Astrocyte (in vitro differentiated cells and primary cell): ENCODE measurements at places on chromosomes 13 and 19.

DNA sequence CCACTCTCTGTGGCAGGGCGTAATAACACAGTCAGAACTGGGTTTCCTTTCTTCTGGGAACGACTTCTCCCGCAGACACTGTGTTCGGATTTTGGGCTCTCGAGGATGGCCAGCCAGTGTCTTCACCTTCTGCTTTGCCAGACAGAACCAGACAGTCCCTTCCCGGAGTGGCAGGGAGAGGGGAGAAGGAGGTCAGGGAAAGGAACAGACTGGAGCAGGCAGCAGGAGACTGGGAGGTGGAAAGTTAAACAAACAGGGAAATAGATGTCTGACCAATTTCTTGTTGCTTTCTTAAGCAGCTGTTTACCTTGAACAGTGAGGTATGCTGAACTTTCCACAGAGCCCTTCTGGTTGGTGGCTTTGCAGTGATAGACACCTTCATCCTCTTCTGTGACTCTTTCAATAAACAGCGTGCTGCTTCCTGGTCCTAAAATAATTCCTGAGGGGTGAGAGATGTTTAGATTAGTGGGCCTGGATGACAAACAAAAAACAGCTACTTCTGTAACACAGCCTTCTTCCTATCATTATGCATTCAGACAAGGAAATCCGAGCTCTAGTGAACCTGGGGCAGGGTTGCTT, 137.6 kb downstream of the FLT1 start:
- no peaks in the 10 kb centered on the region for H3K4me1 ChIP-seq
- peak overlapping the region; percentile 66 for H3K27ac ChIP-seq
- H3K36me3 ChIP-seq, result no peaks in the 10 kb centered on the region
- DNase-seq, result no peak
- H3K4me3 ChIP-seq, result no peak overlapping the region

DNA sequence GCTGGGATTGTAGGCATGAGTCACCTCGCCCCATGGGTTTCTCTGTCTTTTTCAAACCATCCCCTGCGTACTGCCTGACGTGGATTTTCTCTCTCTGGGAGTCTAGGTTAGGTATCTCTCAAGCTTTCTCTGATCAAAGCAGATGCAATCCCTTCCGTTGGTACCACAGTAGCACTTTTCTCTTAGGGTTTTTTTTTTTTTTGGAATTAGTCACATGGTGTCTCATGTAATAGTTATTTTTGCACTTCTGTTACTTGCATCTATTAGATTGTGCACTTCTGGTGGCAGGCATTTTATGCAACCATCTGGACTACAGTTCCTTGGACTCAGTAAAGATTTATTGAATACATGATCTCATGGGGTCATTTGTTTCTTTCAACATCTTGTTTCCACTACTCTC, 72.1 kb downstream of the GPC6 start:
- DNase-seq, result peak; percentile 78
- H3K4me1 ChIP-seq, result no peaks in the 10 kb centered on the region
- no peaks in the 10 kb centered on the region for H3K36me3 ChIP-seq
- no peaks in the 10 kb centered on the region for H3K27me3 ChIP-seq
- no peak overlapping the region for H3K27ac ChIP-seq
- no peak overlapping the region for H3K4me3 ChIP-seq

DNA sequence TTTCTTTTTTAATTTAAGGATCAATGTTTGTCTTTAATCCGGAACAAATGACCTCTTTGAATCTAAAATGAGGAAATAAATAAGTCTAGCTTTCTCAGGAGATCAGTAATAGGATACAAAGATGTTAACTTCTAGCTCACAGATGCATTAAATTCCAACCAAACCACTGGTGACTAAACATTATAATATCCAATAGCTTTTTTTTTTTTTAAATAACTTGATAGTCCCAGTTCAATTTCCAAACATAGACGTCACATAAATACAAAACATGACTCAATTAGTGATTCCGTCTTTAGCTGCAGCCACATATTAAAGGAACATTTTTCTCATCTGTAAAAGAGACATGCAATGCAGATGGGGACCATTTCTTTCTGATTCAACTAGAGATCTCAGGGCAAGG, 390.5 kb upstream of the PCDH9 start:
- DNase-seq, result peak; percentile 82
- no peaks in the 10 kb centered on the region for H3K36me3 ChIP-seq
- H3K27me3 ChIP-seq, result no peaks in the 10 kb centered on the region
- peaks cover 17% of the 10 kb centered on the region for H3K4me1 ChIP-seq

DNA sequence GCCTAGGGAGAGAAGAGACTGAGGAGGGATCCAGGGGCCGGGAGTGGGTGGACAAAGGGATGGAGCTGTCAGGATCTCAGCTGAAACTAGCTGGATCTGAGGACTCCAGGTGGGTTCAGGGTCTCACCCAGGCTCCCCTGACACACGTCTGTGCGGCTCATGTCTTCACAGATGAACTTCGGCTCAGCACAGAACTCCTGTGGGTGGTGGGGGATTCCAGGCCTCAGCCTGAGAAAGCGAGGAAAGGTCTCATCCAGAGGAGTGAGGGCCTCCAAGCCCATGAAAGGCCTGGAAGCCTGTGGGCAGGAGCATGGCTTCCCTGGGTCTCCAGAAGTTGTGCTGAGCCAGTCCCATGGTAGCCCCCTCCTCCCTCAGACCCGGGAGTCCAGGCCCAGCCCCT, 1.4 kb downstream of the CAPN12 start:
- no peak overlapping the region for H3K27ac ChIP-seq
- DNase-seq, result no peak
- no peaks in the 10 kb centered on the region for H3K36me3 ChIP-seq
- no peaks in the 10 kb centered on the region for H3K27me3 ChIP-seq

DNA sequence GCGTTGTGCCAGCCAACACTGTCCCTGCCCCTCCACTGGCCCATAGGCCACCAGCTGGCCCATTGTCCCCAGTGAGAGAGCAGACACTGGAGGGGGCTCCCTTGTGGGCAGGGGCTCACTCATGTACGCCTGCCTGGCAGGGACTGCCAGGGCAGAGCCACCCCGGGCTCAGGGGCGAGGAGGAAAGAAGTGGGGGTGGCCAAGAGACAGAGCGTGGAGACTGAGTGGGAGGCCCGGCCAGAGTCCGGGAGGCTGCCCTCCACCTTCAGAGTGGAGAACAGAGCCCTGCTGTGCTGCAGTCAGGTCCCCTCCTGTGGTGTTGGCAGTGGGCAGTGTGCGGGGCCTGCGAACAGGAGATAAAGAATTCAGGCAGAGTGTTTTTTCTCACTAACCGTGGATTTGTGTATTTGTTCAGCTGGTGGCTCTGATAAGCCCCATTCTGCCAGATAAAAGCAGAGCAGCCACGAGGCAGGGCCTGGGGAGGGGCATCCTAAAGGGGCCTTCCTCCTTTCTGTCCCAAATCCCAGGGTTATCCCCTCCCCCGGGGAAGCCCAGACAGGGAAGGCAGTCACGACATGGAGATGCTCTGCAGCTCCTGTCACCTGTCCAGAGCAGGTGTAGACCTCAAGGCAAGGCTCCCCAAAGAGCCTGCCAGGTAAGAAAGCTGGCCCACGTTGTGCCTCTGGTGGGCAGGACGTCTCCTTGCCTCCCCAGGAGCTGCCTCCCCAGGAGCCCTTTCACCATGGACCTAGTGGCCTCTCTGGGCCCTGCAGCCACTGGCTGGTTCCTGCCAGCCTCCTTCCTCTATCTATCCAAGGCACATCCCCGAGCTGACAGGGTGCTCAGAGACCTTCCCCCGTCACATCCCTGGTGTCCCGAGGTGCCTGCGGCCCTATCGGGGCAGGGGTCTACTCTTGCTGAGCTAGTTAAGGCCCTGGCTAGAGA, 33.0 kb downstream of the LYL1 start:
- no peaks in the 10 kb centered on the region for H3K27me3 ChIP-seq
- peaks cover 12% of the 10 kb centered on the region for H3K4me1 ChIP-seq
- DNase-seq, result no peak
- H3K4me3 ChIP-seq, result no peak overlapping the region
- peaks cover 2% of the 10 kb centered on the region for H3K36me3 ChIP-seq
- no peak overlapping the region for H3K27ac ChIP-seq

DNA sequence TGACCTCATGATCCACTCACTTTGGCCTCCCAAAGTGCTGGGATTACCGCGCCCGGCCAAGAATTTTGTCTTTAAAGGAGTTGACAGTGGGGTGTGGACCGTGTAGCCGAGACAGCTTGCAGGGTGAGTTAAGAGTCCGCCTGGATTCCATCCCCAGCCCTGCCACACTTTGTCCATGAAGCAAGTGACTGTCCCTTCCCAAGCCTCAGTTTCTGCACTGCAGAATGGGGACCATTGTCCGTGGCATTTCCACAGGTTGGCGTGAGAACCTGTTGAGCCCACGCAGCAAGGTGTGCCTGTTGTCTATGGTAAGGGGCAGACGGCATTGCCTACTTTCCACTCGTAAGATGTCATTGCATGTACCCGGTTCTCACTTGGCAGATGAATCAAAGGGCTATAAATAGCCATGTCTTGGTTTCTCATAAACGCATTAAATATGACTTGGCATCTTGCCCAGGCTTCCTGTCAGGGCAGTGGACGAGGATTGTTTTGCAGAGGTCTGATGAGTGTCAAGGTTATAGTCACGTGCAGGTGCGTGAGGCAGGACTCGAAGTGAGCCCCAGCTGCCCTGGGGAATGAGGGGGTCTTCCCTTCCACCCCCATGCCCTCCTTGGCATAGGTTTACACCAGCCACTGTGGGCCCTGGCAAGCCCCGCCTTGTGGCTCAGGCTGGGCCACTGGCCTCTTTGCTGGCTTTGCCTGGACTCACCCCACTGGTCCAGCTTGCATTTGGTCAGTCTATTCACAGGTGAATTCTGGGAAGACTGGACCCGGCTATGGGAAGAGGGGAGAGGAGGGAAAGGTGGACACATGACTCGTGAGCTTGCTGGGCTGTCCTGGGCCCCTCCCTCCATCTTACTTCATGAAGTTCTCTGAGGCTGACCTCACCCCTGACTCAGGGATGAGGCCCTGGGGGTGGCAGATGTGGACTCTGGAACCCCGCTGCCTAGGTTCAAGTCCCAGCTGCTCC, 14.6 kb downstream of the FAM187B start:
- DNase-seq, result peak; percentile 7
- H3K4me1 ChIP-seq, result peaks cover 4% of the 10 kb centered on the region
- no peaks in the 10 kb centered on the region for H3K36me3 ChIP-seq
- no peak overlapping the region for H3K27ac ChIP-seq
- H3K27me3 ChIP-seq, result no peaks in the 10 kb centered on the region
- H3K4me3 ChIP-seq, result no peak overlapping the region

- DNase-seq, result no peak
- no peaks in the 10 kb centered on the region for H3K27me3 ChIP-seq
- no peak overlapping the region for H3K27ac ChIP-seq
- no peaks in the 10 kb centered on the region for H3K4me1 ChIP-seq
- no peak overlapping the region for H3K4me3 ChIP-seq
Measured at GRCh38 chr13:44165221-44165888, 208.3 kb upstream of the SERP2 start.

GRCh38 chr13:107461751-107462150, 753.6 kb downstream of the LIG4 start:
- no peaks in the 10 kb centered on the region for H3K36me3 ChIP-seq
- peak; percentile 59 for DNase-seq
- no peak overlapping the region for H3K27ac ChIP-seq
- no peak overlapping the region for H3K4me3 ChIP-seq

GRCh38 chr19:54426291-54426931, 11.1 kb downstream of the TTYH1 start:
- H3K4me3 ChIP-seq, result no peak overlapping the region
- no peaks in the 10 kb centered on the region for H3K36me3 ChIP-seq
- no peaks in the 10 kb centered on the region for H3K4me1 ChIP-seq
- H3K27ac ChIP-seq, result no peak overlapping the region

- H3K4me3 ChIP-seq, result no peak overlapping the region
- H3K36me3 ChIP-seq, result no peaks in the 10 kb centered on the region
- DNase-seq, result no peak
Measured at GRCh38 chr13:33904431-33904830, 86.5 kb downstream of the RFC3 start.

GRCh38 chr19:45881909-45882528, 3.9 kb downstream of the IRF2BP1 start:
- peaks cover 23% of the 10 kb centered on the region for H3K4me1 ChIP-seq
- DNase-seq, result no peak
- H3K27ac ChIP-seq, result no peak overlapping the region
- H3K36me3 ChIP-seq, result no peaks in the 10 kb centered on the region

DNA sequence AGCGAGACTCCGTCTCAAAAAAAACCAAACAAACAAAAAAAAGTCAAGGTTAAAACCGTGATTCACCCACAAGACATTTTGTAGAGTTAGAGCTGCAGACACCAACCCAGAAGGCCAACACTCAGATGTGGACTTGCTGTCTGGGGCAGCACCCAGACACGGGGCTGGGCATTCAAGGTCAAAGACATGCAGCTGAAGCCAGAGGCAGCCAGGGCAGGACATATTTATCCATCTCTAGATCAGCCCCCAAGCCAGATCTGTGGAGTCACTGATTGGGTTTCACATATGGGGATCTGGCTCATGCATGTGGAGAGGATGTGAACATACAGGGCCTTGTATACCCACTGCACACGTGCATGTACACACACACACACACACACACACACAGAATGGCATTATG, 3.6 kb downstream of the KLK15 start:
- no peak for DNase-seq
- no peak overlapping the region for H3K4me3 ChIP-seq
- H3K27me3 ChIP-seq, result no peaks in the 10 kb centered on the region
- H3K36me3 ChIP-seq, result no peaks in the 10 kb centered on the region

GRCh38 chr19:33100894-33101644, 20.1 kb downstream of the GPATCH1 start:
- H3K27ac ChIP-seq, result no peak overlapping the region
- DNase-seq, result no peak
- H3K36me3 ChIP-seq, result peaks cover 25% of the 10 kb centered on the region

- H3K27ac ChIP-seq, result no peak overlapping the region
- H3K36me3 ChIP-seq, result no peaks in the 10 kb centered on the region
- no peaks in the 10 kb centered on the region for H3K4me1 ChIP-seq
- H3K27me3 ChIP-seq, result no peaks in the 10 kb centered on the region
Measured at GRCh38 chr13:49951754-49952535, 15.8 kb upstream of the SPRYD7 start.

DNA sequence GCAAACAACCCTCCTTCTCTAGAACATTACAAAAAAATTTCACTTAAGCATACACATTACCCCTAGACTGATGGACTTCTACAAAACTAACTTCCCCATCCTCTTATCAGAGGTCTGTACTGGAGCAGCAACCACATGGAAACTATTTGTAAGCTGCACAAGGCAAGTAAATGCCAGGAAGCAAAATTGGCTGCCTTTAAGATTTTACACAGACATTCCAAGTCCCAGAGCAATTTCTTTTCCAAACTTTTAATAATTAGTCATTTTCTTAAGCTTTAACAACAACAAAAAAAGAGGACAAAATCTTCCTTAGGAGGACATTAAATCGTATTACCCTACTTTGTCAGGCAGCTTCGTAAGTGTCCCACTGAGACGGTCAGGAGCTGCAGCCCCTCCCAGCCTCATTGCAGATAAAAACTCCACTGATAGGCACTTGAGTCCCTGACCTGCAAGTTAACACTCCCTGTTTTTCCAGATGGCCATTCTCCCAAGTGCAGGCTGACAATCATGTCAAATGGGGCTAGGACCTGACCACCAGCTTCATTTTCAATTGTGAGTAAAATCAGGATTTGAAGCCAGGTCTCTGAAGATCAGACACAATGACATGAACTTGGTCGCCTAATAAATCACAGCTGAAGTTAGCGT, 680.1 kb downstream of the DIAPH3 start:
- DNase-seq, result peak; percentile 81
- H3K27me3 ChIP-seq, result no peaks in the 10 kb centered on the region
- no peak overlapping the region for H3K27ac ChIP-seq
- no peaks in the 10 kb centered on the region for H3K36me3 ChIP-seq

- no peaks in the 10 kb centered on the region for H3K4me1 ChIP-seq
- H3K27ac ChIP-seq, result no peak overlapping the region
- no peak overlapping the region for H3K4me3 ChIP-seq
- no peaks in the 10 kb centered on the region for H3K36me3 ChIP-seq
Measured at GRCh38 chr13:64020126-64020525, 2604.5 kb upstream of the PCDH20 start.

GRCh38 chr13:110150384-110151101, 156.4 kb downstream of the COL4A1 start:
- no peak overlapping the region for H3K4me3 ChIP-seq
- DNase-seq, result peak; percentile 60
- H3K27ac ChIP-seq, result peak overlapping the region; percentile 17
- peaks cover 55% of the 10 kb centered on the region for H3K36me3 ChIP-seq
- no peaks in the 10 kb centered on the region for H3K27me3 ChIP-seq
